Caudate nucleus (tissue), 63 donors: ENCODE measurements at places on chromosomes 2 and 18.

DNA sequence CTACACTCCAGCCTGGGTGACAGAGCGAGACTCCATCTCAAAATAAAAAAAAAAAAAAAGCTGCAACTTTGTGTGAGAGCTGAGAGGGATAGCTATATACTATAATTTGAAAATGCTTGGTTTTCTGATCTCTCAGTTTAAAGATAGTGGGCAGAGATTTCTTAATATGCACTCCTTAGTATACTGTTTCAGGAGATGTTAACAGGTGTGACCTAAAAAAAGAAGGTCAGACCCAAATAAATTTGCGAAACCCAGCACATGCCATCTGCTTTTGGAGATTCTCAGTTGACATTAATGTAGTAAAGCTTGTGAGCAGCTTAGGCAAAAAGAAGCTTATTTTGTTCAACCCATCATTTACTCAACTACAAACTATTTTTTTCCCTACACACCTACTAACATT is 37.4 kb downstream of the ZC3H6 start:
- no peak for DNase-seq

GRCh38 chr2:215849771-215850170 is 163.6 kb downstream of the MREG start:
- no peak for DNase-seq

DNA sequence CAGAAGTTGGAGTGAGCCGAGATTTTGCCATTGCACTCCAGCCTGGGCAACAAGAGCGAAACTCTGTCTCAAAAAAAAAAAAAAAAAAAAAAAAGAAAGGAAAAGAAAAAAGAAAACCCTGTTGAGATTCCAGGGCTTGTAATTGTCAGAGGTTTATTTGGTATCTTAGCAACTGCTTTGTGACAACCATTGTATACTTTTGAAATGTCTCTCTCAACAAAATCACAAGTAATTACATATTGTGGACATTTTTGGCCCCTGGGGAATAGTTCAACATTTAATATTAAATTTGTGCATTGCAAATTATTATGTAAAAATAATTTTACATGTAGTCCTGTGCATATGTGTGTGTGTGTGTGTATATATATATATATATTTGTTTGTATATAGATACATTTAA is 270.8 kb downstream of the GALNT13 start:
- no peak for DNase-seq

DNA sequence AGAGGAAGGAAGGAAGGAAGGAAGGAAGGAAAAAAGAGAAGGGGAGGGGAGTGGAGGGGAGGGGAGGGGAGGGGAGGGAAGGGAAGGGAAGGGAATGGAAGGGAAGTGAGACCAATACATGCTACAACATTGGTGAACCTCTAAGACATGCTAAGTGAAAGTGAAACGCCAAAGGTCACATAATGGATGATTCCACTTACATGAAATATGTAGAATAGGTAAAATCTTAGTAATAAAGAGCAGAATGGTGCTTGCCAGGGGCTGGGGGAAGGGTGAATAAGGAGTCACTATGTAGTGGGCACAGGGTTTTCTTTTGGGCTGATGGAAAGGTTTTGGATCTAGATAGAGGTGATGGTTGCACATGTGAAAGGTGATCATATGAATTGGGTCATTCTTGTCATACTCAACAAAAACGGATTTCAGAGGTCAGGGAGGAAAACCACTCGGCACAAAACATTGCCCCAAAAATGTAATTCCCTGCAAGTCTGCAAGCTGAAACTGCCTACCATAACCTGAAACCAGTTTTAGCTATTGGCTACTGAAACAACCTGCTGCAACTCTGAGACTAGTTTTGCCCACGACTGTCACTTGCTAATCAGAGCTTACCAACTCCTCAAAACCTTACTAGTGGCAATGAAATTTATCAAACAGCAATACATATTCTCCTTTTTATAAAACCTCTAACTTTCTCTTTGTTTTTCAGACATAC is 59.2 kb downstream of the CCDC141 start:
- no peak for DNase-seq

DNA sequence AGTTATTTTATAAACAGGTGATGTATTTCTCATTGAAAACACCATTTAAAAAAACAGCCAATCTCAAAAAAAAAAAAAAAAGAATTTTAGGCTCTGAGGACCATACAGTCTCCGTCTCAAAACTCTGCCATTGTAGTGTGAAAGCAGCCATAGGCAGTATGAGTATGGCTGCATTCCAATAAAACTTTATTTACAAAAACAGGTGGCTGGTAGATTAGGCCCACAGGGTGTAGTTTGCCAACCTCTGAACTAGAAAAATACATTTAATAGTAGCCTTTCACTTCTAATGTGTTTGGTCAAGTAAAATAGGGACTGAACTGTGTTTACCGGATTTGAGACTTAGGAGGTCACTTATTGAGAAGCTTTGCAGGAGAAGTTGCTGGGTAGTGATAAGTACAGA is 19.2 kb downstream of the RMDN2 start:
- no peak for DNase-seq
